D721Med (cell line): ENCODE measurements at places on chromosomes 11 and 22.

- no peak for DNase-seq
These were observed 43.0 kb upstream of the KLHL35 start for GRCh38 chr11:75475767-75476650.

DNA sequence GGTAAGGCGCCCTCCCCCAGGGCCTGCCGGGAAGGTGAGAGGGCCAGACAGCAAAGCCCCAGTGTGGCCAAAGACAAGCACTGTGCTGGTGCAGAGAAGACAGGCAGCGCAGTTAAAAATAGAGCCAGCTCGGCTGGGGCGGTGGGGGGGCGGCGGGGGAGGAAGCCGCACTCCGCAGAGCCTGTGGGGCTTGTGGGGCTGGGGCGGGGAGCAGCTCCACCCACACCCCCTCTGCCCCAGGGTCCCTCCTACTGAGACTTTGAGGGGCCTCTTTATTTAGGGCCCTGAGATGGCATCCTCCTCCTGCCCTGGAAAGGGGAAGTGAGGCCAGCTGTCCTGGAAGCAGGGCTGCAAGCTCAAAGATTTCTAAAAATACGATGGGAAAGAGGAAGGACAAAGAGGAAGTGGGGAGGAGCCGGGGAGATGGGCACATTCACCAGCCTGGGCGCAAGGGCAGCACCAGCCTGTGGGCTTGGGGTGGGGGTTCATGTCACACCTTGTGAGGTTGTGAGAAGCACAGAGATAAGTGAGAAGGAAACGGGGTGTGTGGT is 2.6 kb downstream of the CYTH4 start:
- no peak for DNase-seq

DNA sequence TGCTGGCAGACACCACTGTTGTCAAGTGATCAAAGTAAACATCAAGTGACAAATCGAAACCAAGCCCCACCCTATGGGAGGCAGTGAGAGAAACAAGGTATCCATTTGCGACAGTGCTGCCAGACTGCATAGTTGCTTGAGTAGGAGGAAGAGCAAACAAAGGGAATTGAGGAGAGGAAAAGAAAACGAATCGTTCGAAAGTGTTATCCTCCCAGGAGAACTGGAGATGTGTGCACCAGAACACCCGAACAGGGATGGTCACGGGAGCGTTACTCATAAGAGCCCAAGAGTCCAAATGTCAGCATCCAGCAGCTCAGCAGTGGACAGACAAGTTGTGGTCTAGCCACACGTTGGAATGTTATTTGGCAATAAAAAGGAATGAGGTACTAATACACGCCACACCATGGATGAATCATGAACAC is 58.4 kb upstream of the NUP50 start:
- no peak for DNase-seq

- no peak for DNase-seq
These were observed 182.8 kb upstream of the SYN3 start for GRCh38 chr22:33240888-33241475.

DNA sequence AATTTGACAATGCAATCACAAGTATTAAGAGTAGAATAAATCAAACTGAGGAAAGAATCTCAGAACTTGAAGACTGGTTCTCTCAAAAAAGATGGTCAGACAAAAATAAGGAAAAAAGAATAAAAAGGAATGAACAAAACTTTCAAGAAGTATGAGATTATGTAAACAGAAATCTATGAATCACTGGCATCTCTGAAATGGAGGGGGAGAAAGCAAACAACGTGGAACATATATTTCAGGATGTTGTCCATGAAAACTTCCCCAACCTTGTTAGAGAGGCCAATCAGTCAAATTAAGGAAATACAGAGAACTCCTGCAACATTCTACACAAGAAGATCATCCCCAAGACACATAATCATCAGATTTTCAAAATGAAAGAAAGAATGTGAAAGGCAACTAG is 235.7 kb downstream of the SBF2 start:
- no peak for DNase-seq

DNA sequence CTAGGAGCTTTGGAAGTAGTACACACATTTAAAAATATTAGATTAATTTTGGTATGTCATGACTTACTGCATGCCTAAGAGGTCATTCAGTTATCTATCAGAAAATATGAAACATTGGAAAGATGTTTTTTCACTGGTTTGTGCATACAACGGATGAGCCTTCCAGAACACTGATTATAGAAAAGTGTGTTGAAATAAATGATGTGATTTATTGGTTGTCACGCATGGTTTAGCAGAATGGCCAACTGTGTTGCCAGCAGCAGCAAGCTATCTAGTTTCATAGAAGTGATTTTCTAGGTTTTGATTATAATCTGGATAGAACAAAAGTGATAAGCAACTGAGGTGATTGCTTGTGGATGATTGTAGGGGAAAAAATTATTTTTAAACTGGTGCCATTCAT is 53.6 kb downstream of the DDX10 start:
- no peak for DNase-seq

GRCh38 chr11:49213026-49213560 is 4.7 kb upstream of the FOLH1 start:
- DNase-seq, result no peak

- no peak for DNase-seq
These were observed 22.9 kb upstream of the ABTB2 start for GRCh38 chr11:34380696-34381095.

DNA sequence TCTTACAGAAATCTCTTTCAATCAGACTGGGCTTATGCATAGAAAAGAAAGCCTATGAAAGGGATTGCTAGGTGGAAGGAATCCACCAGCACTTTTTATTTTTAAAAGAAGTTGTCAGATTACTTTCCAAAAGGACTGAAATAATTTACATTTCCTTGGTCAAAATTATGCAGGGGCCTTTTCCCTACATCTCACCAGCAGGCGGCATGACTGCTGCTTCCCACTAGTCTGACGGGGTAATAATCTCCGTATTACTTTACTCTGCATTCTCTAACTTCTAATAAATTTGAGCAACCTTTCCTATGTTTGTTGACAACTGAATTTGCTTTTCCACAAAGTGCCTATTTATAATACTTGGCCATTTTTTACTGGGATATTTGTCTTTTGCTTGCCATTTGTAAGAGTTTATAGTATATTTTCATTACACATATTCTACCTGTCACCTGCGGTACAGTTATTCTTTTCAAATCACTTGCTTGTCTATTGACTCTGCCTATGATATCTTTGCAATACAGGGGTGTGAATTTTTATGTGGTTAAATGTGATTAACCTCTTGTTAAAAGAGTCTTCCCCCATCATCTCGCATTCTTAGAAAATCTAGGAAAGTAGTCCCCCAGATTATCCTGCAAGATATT is 51.9 kb upstream of the USP47 start:
- no peak for DNase-seq

GRCh38 chr11:134761926-134762247 is 349.8 kb upstream of the B3GAT1 start:
- no peak for DNase-seq

DNA sequence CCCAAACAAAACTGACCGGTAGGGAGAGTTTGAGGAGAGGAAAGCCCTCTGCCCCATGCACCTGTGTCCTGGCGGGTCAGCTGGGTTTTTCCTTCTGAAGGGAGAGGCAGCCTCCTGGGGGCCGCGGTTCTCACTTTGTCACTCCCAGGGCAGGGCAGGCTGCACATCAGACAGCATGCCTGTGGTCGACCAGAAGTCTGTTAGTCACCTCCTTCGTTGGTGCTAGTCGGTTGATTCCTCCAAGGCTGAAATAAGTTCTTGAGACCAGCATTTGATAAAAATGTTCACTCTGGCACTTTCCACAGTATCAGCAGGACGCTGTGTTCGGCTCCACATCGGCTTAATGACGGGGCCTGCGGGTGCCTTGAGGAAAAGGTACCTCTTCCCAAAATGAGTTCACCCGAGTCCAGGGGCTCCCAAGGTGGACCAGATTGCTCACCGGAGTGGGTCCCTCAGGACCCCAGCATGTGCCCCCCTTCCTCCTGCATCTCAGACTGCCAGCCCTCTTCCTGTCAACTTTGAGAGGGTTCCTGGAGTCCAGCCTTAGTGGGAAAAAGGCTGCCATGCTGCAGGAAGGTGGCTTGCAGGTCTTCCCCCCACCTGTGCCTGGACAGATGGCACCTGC is 373.7 kb upstream of the B3GAT1 start:
- no peak for DNase-seq

DNA sequence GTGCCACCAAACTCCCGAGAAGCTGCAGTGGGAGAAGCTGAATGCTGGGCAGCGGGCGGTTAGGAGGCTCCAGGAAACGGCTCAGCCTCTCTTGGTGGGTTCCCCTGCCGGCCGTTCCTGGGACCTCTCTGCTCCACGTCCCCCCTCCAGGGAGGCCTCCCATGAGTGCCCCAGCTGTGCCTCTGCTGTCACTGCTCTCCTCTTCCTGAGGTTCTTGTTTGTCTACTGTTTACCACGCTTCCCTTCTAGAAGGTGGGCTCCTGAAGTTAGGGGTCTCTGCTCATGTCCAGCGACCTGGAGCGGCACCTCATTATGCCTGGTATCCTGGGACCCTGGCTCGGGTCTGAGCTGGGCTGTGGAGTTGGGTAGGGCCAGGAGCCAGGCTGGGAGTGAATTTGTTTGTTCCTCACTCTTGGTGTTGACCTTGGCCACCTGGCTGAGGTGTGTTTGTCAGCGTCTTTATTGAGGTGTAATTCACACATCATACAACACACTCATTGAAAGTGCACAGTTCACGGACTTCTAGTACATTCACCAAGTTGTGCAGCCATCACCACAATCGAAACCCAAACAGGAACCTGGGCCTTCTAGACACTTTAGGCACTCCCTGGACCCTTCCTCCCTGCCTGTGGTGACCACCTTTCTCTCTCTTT is 37.8 kb upstream of the GRAMD4 start:
- no peak for DNase-seq

GRCh38 chr11:85236211-85236610 is 390.9 kb downstream of the DLG2 start:
- no peak for DNase-seq
